Activated naive CD4-positive, alpha-beta T cell treated with anti-CD3 and anti-CD28 coated beads for 36 hours (primary cell): ENCODE measurements at places on chromosomes 11 and 22. TPM values are rescaled to one million over a fixed set of nuclear protein-coding genes. Genes with fewer than 3 reads are reported as not detected.

Gene SMIM35
- not detected for total RNA-seq

- no peak for DNase-seq
- H3K36me3 ChIP-seq, result no peaks in the 10 kb centered on the region
- H3K4me1 ChIP-seq, result peaks cover 6% of the 10 kb centered on the region
- H3K27ac ChIP-seq, result no peak overlapping the region
- no peaks in the 10 kb centered on the region for H3K27me3 ChIP-seq
These were observed 9.9 kb upstream of the GNB1L start for GRCh38 chr22:19864538-19865106.

Gene OR10W1
- total RNA-seq, result not detected

DNA sequence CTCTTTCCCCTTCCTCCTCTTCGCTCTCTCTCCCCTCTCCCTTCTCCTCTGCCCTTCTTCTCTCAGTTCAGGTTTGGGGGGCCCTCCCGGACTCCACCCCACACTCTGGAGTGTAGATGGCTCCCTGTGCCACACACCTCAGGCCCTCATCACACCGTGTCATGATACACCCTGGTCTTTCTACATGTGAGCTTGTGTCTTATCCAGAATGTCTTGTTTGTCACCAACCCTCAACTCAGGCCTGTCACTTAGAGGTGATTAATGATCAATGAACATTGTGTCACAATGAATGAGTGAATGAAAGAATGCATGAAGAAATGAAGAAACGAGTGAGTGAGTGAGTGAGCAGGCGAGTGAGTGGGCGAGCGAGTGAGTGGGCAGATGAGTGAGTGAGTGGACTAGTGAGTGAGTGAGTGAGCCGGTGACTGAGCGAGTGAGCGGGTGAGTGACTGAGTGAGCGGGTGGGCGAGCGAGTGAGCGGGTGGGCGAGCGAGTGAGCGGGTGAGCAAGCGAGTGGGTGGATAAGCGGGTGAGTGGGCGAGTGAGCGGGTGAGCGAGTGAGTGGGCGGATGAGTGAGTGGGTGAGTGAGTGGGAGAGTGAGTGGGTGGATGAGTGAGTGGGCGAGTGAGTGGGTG lies 33.8 kb downstream of the CAPN1 start:
- H3K4me1 ChIP-seq, result peaks cover 26% of the 10 kb centered on the region
- no peaks in the 10 kb centered on the region for H3K27me3 ChIP-seq
- no peak overlapping the region for H3K27ac ChIP-seq
- no peaks in the 10 kb centered on the region for H3K36me3 ChIP-seq
- DNase-seq, result peak; percentile 32

DNA sequence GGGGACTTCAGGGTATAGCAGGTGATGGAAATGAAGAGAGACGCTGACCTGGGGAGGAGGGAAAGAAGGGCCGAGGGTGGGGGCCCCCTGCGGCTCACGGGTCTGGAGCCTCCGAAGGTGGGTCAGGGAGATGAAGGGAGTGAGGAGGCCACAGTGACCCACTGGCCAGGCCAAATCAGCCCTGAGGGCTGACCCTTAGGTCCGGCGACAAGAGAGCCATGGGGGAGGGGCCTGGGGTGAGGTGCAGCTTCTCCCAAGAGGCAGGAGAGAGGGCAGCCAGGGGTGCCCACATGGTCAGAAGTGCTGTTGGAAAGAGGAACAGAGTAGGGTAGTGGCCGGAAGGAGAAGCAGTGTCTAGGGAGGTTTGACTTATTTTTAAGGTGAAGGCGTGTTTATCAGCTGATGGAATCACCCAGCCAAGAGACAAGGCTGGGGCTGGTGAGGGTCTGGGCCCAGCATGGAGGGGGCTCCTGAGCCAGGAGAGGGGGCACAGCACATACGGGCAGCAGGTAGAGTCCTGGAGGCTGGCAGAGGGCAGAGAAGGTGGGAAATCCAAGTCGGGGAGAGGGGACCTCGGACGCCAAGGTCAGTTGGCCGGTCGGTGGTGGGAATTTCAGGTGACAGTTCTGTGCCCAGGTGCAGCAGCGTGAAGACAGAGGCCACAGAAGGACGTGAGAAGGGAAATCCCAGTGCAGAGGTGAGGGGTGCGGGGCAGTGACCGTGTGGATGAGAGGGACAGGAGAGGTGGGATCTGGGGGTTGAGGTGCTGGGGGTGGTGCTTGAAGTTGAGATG lies 49.0 kb downstream of the LINC01488 start:
- DNase-seq, result no peak
- no peak overlapping the region for H3K27ac ChIP-seq
- peaks cover 17% of the 10 kb centered on the region for H3K27me3 ChIP-seq
- no peak overlapping the region for H3K4me3 ChIP-seq
- no peaks in the 10 kb centered on the region for H3K36me3 ChIP-seq

- H3K4me1 ChIP-seq, result peaks cover 51% of the 10 kb centered on the region
- no peak overlapping the region for H3K27ac ChIP-seq
- no peaks in the 10 kb centered on the region for H3K27me3 ChIP-seq
These were observed 69.0 kb upstream of the ARFGAP3 start for GRCh38 chr22:42926104-42926503.

DNA sequence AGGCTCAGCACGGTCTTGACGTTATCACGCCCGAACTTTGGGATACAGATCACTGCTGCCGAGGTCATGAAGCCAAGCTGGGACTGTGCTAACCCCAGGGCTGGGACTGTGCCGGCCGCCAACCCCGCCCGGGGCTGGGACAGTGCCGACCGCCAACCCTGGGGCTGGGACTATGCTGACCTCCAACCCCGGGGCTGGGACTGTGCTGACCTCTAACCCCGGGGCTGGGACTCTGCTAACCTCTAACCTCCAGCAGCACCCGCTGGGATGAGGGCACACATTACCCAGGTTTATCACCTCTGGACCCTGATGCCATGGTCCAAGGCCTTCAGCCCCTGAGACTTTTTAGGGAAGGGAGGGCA lies 129.7 kb downstream of the IGLL1 start:
- DNase-seq, result no peak
- H3K27ac ChIP-seq, result no peak overlapping the region
- H3K27me3 ChIP-seq, result peaks cover 6% of the 10 kb centered on the region
- peaks cover 2% of the 10 kb centered on the region for H3K36me3 ChIP-seq
- no peak overlapping the region for H3K4me3 ChIP-seq
